ENCODE measurements at places on chromosomes 1 and 21.

DNA sequence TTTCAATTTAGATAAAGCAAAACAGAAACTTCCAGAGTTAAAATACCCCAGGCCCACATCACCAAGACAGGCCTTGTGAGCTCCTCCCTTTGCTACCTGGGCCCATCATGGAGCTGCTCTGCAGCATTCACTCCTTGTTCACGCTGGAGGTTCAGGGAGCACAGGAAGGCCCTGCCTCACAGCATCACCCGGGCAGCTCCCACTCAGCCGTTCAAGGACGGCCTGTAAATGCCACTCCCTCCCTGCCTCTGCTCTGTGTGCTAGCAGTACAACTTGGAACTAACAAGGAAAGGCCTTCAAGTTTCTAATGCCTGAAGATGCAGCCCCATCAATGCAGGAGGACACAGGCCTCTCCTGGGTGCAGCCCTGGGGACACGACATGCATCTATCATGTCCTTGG lies 11.6 kb downstream of the ATP5PO start:
- DNase-seq: no peak

DNA sequence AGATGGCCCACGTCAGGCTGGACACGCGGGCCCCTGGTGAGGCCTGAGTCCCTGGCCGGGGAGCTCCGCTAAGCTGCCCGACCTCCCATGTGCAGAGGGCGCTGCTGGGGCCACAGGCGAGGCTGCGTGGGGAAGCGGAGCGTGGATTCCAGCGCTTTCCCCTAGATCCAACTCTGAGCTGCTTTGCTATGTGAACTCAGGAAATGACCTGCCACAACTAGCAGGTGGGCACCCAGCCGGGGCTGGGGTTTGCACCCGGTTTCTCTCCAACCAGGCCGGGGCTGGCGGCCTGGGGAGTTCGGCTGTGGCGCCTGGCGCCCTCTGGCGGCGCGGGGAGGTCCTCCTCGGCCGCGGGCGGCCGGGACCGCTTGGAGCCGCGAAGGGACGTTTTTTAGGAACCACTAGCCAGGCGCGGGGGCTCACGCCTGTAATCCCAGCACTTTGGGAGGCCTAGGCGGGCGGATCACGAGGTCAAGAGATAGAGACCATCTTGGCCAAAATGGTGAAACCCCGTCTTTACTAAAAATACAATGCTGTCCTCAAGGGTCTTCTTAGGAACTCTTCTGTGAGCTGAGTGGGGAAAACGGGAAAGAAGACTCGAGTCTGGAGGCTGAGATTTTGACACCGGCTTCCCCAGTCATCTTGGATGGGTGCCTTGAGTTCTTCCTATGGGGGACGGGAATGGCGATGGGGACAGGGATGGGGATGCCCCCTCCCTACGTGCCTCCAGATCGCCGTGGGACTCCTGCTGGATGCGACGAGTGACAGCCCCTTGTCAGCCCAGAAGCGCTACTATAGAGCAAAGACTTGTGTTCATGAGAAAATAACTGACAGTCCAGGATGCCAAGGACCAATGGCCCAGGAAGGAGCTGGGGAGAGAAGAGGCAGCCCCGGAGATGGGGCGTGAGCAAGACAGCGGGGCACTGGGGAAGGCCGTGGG lies 12.6 kb downstream of the PYCR2 start:
- peak; percentile 71 for DNase-seq

GRCh38 chr1:236416165-236416564 lies 22.1 kb downstream of the EDARADD start:
- DNase-seq: peak; percentile 61

- no peak for DNase-seq
Observed at GRCh38 chr1:246170574-246171261, 336.4 kb downstream of the SMYD3 start.

DNA sequence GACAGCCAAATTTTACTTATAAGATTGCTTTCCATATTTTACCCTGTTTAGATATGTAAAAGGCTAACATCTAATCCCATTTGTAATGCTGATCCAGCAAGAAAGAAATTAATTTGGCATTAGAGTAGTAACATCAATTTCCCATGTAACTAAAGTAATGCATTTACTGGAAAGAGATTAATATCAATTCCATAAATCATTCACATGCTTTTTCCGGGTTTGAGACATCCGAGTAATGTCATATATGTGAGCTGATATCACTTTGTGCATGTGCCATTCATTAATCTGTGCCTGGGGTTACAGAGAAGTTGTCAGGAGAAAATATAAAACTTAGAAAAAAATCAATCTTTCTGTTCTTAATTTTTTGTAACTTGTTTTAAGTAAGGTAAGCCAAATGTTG lies 206.1 kb downstream of the AGBL4 start:
- DNase-seq: no peak

- DNase-seq: no peak
Observed at GRCh38 chr1:10663678-10664035, 132.8 kb downstream of the CASZ1 start.

DNA sequence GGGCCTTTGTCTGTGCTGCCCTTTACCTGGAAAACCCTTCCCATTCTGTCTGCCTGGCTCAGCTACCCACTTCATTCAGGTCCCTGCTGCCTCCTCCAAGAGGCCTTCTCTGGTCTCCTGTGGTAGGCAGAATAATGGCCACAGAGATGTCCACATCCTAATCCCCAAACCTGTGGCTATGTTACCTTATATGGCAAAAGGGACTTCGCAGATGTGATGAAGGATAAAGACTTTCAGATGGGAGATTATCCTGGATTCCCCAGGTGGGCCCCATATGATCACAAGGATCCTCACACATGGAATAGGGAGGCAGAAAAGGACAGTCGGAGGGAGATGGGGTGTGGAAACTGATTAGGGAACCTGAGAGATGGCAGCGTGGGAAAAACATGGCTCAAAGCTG lies 14.2 kb upstream of the RUNX3 start:
- no peak for DNase-seq

- no peak for DNase-seq
Observed at GRCh38 chr21:38439957-38440356, 58.3 kb downstream of the ERG start.

Data from CD4-positive, alpha-beta T cell treated with Interleukin-15 for 1 hour (primary cell).